Stomach (tissue), 19 donors: ENCODE measurements at places on chromosomes 4 and X. TPM values are rescaled to one million over a fixed set of nuclear protein-coding genes. Genes with fewer than 3 reads are reported as not detected.

PLP1 gene
- 6.0 TPM for polyA plus RNA-seq

TEX13D gene
- 0.46 TPM for polyA plus RNA-seq

KLB gene
- 0.06 TPM for polyA plus RNA-seq

ANXA3 gene
- polyA plus RNA-seq: 90.0 TPM

ELF2 gene
- 12.2 TPM for polyA plus RNA-seq

CT45A8 gene
- not detected for polyA plus RNA-seq

TMEM35A gene
- polyA plus RNA-seq: not detected

DNA sequence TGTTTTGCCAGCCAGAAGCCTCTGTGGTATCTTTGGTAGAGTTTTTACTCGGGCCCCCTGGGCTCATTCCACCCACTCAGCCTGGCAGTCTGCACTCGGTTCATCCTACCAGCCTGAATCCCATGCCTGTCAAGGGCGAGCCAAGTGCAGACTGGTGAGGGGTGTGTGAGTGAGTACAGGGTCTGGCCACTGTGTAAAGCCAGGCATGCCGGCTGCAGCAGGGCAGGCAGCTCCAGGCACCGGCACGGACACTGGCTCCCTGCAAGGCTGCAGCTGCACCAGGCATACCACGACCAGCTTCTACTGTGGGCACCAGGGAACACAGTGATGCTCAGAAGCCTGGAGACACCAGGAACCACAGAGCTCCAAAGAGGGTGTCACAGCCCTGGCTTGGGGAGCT lies 194.0 kb upstream of the GALNT7 start:
- no peak for DNase-seq

DNA sequence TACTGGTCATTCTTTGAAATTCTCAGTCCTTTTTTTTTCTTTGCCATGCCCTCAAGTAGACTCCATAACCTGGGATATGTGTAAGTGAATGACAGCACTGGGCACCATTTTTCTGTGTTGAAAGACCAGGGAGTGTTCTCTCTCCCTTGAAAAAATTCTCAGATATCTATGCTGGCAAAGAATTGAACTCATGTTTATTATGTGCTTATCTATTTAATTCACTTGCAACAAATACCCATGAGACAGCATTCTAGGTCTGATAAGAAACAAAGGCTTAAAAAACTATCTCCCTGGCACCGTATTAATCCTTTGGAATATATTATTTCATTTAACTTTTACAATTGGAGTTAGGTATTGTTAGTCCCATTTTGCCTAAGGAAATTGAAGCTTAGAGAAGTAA lies 36.7 kb downstream of the LARP7 start:
- DNase-seq: no peak
